ENCODE measurements at places on chromosomes 13 and 19.

DNA sequence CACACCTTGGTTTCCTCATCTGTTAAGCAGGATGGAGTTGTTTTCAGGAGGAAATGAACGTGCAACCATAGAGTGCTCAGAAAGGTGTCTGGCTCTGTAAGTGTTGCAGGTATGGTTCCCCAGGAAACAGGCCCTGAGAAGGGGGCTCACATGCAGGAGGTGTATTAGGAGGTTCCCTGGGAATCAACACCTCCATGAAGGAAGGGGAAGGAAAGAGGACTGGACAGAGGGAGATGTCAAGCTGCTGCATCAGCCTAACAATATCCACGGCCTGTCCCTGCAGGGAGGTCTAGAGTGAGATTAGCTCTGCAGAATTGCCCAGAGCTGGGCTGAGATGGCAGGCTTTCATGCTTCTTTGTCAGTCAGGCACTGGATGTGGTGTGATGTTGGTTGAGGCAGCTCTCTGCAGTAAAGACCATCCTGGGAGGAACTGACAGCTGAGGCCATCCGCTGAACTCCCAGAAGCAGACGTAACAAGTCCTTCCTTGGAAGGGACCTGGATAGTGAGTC is 373.3 kb downstream of the ZNF536 start:
- DNase-seq, result no peak

DNA sequence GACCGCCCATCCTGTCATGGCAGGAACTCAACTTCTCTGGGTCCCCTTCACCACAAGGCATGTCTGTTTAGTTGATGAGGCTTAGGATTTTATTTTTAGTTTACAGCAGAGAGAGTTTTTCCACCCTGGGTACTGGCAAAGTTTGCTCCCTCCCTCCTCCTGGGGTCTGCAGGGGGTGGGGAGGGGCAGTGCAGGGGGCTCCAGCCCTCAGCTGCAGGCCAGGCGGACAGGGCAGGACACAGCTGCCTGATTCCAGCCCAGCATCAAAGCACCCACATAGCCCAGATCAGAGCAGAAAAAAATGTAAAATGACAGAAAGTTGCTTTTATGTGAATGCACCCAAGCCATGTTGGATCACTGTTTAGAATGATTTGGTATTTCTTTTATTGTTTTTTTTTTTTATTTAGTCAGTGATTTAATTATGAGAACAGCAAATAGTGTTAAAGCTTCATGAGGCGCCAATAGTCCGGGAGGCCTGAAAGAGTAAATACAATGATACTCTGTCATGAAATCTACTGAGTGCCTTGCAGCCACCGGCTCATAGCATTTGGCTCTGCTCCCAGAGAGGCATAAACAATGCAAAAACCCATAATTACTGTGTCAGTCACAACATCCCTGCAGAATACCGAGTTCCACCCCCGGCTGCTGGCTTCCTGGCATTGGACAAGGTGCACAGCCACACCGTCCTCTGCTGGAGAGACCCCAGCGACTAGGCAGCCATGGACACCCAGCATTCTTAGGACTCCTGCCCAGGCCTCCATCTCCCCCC is 923.5 kb downstream of the UQCRFS1 start:
- no peak for DNase-seq

DNA sequence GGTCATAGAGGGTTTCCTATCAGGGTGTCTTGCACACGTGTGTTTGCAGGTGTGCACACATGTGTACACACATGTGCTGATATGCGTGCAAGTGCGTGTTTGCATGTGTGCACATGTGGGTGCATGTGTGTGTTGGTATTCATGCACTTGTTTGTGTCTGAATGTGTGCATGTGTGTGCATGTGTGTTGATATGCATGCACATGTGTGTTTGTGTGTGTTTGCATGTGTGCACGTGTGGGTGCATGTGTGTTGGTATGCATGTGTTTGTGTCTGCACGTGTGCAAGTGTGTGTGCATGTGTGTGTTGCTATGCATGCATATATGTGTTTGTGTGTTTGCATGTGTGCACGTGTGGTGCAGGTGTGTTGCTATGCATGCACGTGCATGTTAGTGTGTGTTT is 150.5 kb downstream of the SOX1 start:
- no peak for DNase-seq

GRCh38 chr19:6358003-6358402 is 3.3 kb upstream of the CLPP start:
- DNase-seq, result no peak

GRCh38 chr13:25178070-25178469 is 6.0 kb upstream of the AMER2 start:
- DNase-seq, result no peak
